ENCODE measurements at places on chromosomes 4 and X. TPM values are rescaled to one million over a fixed set of nuclear protein-coding genes. Genes with fewer than 3 reads are reported as not detected.

- no peak for DNase-seq
Observed at GRCh38 chr4:183909801-183910200, 4.7 kb downstream of the STOX2 start.

- DNase-seq: no peak
Observed at GRCh38 chrX:7112071-7112470, 35.4 kb upstream of the STS start.

DNA sequence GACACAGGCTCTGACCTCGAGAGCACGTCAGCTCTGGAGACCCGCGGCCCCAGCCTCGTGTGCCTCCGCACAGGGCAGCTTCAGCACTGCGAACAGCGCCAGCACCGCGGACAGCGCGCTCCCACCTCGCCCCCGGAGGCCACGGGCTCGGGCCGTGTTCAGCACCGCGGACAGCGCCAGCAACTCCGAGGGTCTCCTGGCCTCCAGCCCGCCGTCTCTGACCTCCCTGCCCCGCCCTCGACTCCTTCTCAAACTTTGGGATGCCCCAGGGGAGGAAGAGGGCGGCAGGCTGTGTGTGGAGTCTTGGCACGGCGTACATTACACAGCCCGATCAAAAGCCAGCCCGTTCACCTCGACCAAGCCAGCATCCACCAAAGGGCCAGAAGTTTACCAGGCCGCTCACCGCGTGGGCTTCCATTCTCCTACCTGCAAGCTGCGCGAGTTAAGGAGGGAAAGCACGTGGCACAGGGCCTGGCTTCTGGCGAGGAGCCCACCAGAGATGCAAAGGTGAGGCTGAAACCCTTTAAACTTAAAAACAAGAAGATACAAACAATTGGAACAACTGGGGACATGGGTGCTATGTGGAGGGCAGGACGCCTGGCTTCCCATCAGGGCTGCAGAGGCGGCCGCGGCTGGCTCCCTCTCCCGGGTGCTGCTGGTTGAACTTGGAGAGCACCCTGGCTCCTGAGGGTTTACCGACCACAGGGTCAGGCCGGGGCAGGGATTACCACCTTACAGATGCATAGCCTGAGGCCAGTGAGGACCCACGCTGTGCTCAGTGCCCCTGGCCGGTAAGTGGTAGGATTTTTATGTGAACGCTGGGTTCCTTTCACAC, 4.5 kb upstream of the NKX1-1 start:
- no peak for DNase-seq

IL2 gene
- not detected for total RNA-seq

CETN2 gene
- 33.3 TPM for total RNA-seq

GRCh38 chr4:25816591-25817058, 46.2 kb downstream of the SEL1L3 start:
- DNase-seq: no peak

DNA sequence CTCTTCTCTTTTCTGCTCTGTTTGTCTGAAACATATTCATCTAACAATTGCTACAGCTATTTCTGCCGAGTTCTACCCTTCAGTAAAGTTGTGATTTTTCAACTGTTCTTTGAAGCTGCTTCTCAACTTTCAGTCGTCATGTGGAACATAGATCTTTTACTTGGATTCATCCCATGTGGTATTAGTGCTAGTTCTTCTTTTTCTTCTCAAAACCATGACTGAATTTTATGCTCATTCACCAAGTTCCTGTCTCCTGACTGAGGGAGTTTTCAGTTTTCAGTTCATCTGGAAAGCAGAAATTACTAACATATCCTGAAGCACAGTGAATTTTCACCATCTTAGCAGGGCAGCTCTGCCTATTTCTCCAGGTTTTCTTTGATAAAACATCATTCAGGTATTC, 12.1 kb downstream of the ACSL4 start:
- no peak for DNase-seq

GRCh38 chr4:45241976-45242375, 515.6 kb upstream of the GNPDA2 start:
- DNase-seq: no peak

GDI1 gene
- 127 TPM for total RNA-seq

DNA sequence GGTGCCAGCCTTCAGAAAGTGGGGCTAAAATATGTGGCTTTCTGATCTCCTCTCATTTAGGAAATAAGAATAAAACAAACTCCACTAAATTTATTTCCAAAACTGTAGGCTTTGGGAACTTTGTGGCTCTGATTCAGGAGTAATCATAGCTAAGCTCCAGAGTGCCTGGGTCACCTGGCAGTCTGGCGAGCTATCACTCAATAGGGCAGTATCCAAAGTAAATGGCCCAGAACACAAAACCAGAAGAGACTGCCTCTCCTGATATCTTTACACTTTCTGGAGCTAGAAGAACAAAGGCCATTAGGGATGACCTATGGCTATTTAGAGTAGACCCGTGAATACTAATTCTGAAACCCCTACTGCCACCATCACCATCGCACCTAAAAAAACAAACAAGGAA, 17.0 kb upstream of the PPARGC1A start:
- no peak for DNase-seq

SHROOM2 gene
- 6.6 TPM for total RNA-seq

GRCh38 chr4:74527049-74527448, 82.1 kb downstream of the AREG start:
- no peak for DNase-seq

PHKA1 gene
- 4.9 TPM for total RNA-seq

NDNF gene
- total RNA-seq: 89.8 TPM

DNA sequence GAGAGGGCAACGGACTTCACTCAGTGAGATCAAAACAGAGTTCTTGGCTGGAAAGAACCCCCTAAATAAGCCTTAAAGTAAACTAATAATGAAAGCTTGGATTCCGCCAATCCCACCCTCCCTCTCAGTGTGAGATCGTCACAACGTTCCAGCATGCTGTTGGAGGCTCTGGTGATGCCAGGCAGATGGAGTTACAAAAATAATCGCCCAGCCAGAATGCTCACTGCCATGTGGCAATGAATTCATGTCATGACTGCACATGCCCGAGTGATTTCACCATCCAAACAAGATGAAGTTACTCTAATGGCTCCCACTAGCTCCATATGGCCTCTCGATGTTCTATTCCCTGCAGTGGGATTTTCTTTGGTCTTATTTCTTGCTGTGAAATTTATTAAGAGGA, 248.0 kb downstream of the SPATA18 start:
- no peak for DNase-seq

ATP1B4 gene
- total RNA-seq: not detected
